Kidney (tissue), 22 donors: ENCODE measurements at places on chromosomes 12 and 14. TPM values are rescaled to one million over a fixed set of nuclear protein-coding genes. Genes with fewer than 3 reads are reported as not detected.
A peak's percentile ranks its signal among the peaks of the same experiment; 100 is the strongest.

Gene ACSS3
- 21.2 TPM for total RNA-seq

Gene NOC4L
- 20.0 TPM for total RNA-seq

- DNase-seq: no peak
These were observed 99.6 kb downstream of the CAPZA3 start for GRCh38 chr12:18837505-18837904.

GRCh38 chr12:53757101-53757770 is 5.5 kb upstream of the CISTR start:
- peak; percentile 89 for DNase-seq

DNA sequence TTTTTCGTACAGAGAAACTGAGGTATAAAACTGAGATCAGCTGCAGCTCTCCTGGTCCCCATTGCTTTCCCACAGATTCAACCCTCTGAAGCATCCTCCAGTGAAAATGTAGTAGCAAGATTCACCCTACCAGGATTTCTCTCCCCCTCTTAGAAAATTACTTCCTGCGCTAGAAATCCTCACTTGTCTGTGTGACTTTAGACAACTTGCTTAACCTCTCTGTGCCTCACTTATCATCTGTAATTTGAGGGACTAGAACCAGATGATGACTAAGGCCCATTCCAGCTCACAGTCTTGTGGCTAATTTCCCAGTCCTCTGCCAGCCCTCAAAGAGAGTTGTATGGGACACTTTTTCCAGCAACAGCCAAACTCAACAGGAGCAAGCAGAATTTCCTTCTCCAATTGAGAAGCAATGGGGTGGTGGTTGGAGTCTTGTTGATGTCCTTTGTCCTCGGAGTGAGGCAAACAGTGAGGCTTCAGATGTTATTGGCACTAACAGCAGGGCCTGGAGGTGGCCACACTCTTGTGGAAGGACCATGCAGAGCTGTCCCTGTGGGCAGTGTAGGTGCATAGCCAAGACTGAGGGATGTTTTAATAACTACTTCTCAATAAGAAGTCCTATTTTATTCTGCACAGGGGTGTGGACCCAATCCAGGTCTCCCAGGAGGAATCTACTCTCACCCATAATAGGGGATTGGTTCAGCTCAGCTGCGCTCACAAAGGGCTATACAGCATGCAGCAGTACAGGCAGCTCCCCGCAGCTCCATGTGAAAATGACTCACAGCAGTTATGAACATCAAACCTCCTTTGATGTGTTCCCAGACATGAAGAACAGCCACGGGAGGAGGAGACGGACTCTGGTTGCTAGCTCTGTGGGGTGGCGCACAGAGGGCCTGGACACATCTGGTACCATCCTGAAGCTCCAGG is 200.1 kb downstream of the DAD1 start:
- no peak for DNase-seq

Gene RNASE1
- total RNA-seq: 201 TPM

Gene HCAR1
- 0.72 TPM for total RNA-seq

Gene KLHL42
- total RNA-seq: 21.2 TPM

- DNase-seq: no peak
These were observed 54.3 kb downstream of the ZFYVE26 start for GRCh38 chr14:67762051-67762450.

DNA sequence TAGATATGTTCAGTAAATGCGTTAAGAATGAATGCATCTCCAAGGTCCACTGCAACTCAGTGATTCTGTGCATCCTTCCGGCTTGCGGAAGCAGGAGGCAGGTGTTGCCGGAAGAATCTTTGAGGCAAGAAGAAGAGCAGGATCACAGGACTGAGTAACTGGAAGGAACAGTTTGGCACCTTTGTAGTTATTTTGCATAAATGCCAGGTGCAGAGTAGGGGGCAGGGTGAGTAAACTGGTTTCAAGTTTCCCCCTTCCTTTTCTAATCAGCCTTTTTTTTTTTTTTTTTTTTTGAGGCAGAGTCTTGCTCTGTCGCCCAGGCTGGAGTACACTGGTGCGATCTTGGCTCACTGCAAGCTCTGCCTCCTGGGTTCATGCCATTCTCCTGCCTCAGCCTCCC is 22.3 kb downstream of the DYRK4 start:
- DNase-seq: no peak

Gene MGP
- 811 TPM for total RNA-seq

DNA sequence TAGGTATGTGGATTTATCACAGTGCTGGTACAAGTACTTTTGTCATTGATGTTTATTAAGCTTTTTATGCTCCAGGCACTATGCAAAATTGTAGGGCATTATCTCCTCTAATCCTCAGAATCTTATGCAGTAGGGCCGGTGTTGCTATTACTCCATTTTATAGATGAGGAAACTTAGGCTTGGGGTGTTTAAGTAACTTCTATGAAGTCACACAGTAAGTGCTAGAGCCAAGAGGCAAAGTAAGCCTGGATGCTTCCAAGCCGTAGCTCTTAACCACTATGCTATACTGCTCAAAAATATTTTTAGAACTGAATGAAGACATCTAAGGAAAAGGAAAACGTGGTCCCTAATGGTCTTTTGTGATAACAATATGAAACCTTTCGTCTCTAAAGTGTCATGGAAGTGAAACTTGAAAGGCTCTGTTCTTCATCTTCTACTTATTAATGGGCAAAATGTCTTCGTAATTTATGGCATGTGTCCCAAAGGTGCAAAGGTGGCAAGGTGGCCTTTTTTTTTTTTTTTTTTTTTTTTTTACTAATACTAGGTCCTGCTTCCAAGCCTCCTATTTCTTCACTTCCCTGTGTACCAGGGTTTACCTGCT is 85.2 kb downstream of the ETV6 start:
- no peak for DNase-seq

DNA sequence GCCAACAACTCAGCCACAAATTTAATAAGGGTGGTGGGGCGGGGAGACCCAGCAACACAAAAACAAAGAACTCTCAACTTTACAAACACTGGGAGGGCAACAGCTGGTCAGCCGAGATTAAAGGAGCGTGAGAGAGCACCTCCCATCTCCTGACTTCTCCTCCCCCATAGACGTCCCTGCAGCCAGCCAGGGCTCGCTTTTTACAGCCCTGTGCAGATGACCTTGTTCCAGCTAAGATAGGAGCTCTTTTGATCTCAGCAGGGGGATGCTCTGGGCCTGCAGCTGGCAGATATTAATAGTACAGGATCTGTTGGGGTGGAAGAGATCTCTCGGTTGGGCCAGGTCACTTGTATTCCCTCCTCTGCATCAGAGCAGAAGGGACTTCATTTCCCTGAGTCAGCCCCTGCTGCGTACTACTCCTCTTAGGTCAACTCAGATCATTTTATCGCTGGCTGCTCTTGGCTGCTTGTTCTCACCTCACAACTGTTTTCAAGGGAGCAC is 475.8 kb downstream of the RAD51B start:
- DNase-seq: peak; percentile 93

- DNase-seq: peak; percentile 72
These were observed 536 bp upstream of the WNT1 start for GRCh38 chr12:48977290-48978281.
